Thoracic aorta (tissue), 2 donors: ENCODE measurements at places on chromosomes 1 and 21. TPM values are rescaled to one million over a fixed set of nuclear protein-coding genes. Genes with fewer than 3 reads are reported as not detected.
A peak's percentile ranks its signal among the peaks of the same experiment; 100 is the strongest.

GRCh38 chr1:75083848-75084514, 50.2 kb upstream of the LHX8 start:
- H3K4me1 ChIP-seq = no peaks in the 10 kb centered on the region
- no peaks in the 10 kb centered on the region for H3K36me3 ChIP-seq
- no peaks in the 10 kb centered on the region for H3K27me3 ChIP-seq
- H3K27ac ChIP-seq = no peak overlapping the region
- DNase-seq = no peak
- no peak overlapping the region for H3K4me3 ChIP-seq

- no peak overlapping the region for H3K27ac ChIP-seq
- no peaks in the 10 kb centered on the region for H3K4me1 ChIP-seq
- H3K36me3 ChIP-seq = no peaks in the 10 kb centered on the region
- no peaks in the 10 kb centered on the region for H3K27me3 ChIP-seq
Measured at GRCh38 chr21:8989721-8990325, 1531.6 kb upstream of the TPTE start.

GRCh38 chr1:46556822-46557221, 5.4 kb upstream of the KNCN start:
- H3K36me3 ChIP-seq = peaks cover 29% of the 10 kb centered on the region
- H3K4me3 ChIP-seq = no peak overlapping the region
- no peaks in the 10 kb centered on the region for H3K4me1 ChIP-seq
- H3K27me3 ChIP-seq = no peaks in the 10 kb centered on the region
- DNase-seq = no peak
- H3K27ac ChIP-seq = no peak overlapping the region

DNA sequence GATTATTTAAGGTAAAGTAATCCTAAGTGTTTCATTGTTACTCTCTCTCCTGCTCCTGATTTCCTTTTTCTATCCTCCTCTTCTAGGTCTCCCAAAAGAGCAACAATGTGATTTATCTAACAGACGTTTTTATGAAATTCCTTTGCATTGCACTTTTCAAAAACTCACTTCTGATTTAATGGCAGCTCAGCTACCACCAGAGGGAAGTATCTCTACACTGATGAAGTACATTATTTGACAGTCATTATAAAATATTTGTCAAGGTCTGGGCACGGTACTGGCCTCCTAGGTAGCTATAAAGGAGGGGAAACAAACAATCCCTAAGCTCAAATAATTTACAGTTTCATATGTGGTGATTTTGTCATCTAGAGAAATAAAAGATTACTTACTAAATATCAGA, 15.6 kb downstream of the TMPRSS15 start:
- H3K4me1 ChIP-seq = no peaks in the 10 kb centered on the region
- H3K27me3 ChIP-seq = no peaks in the 10 kb centered on the region
- DNase-seq = no peak
- no peaks in the 10 kb centered on the region for H3K36me3 ChIP-seq

GRCh38 chr1:207578796-207579435, 66.0 kb upstream of the CR1L start:
- DNase-seq = no peak
- no peak overlapping the region for H3K27ac ChIP-seq
- no peaks in the 10 kb centered on the region for H3K27me3 ChIP-seq
- no peak overlapping the region for H3K4me3 ChIP-seq

GRCh38 chr1:241598249-241598648, 41.9 kb downstream of the CHML start:
- H3K36me3 ChIP-seq = no peaks in the 10 kb centered on the region
- no peak for DNase-seq
- H3K27ac ChIP-seq = no peak overlapping the region
- H3K27me3 ChIP-seq = no peaks in the 10 kb centered on the region
- H3K4me1 ChIP-seq = peaks cover 3% of the 10 kb centered on the region
- H3K4me3 ChIP-seq = no peak overlapping the region

- H3K4me1 ChIP-seq = no peaks in the 10 kb centered on the region
- H3K27me3 ChIP-seq = no peaks in the 10 kb centered on the region
- DNase-seq = no peak
- H3K27ac ChIP-seq = no peak overlapping the region
- H3K36me3 ChIP-seq = no peaks in the 10 kb centered on the region
- H3K4me3 ChIP-seq = no peak overlapping the region
Measured at GRCh38 chr1:157600236-157600635, 2.4 kb upstream of the FCRL4 start.

GRCh38 chr1:217482356-217483102, 148.4 kb downstream of the GPATCH2 start:
- H3K4me3 ChIP-seq = no peak overlapping the region
- no peak overlapping the region for H3K27ac ChIP-seq
- H3K4me1 ChIP-seq = no peaks in the 10 kb centered on the region
- DNase-seq = no peak

DNA sequence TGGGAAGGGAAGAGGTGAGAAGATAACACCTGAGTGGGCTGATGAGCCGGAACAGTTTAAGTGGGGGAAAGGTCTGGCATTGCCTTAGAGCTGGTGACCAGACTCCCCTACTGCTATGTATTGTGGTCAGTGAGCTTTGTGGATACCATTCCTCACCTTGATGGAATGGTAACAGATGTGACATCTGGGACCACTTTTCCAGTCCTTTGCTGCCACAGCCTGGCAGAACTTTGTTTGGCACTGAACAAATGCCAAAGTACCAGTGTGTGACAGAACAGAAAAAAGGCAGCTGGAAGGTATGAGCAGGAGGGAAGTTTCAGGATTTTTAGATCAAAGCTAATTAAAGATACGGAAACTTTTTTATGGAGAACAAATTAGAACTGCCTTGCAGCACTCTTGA, 6.2 kb downstream of the MED8 start:
- peaks cover 44% of the 10 kb centered on the region for H3K36me3 ChIP-seq
- no peak overlapping the region for H3K4me3 ChIP-seq
- H3K4me1 ChIP-seq = peaks cover 3% of the 10 kb centered on the region
- no peaks in the 10 kb centered on the region for H3K27me3 ChIP-seq
- DNase-seq = no peak

DNA sequence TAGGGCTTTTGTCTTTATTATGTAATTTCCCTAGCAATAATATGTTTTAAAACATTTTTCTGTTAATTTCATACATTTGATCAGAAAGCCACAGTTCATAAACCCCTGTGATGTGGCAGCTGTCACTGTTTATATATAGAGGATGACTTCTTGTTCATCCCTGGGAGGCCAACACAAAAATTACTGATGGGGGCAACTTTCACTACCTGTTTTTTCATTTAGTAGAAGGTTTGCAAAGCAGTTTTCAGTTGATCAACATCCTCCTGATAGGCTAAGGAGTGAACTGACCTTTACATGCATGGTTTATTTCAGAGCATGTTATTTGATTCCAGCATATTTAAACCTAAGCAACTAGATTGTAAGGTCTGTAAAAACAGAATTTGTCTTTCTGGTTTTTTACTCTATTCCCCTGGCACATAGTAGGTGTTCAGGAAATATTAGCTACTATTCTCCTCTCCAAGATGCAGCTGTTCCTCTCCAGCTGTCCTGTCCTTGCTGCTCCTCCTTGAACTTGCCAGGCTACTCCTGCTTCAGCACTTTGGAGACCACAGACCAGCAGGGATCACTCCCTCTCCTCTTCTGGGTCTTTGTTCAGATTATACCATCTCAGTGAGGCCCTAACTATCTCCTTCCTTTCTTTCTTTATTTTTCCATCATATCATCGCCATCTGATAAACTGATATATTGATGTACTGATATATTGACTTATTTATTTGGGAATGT, 54.7 kb downstream of the ROR1 start:
- peaks cover 80% of the 10 kb centered on the region for H3K4me1 ChIP-seq
- H3K36me3 ChIP-seq = no peaks in the 10 kb centered on the region
- H3K27ac ChIP-seq = peak overlapping the region; percentile 56
- H3K4me3 ChIP-seq = no peak overlapping the region
- DNase-seq = no peak
- no peaks in the 10 kb centered on the region for H3K27me3 ChIP-seq

DNA sequence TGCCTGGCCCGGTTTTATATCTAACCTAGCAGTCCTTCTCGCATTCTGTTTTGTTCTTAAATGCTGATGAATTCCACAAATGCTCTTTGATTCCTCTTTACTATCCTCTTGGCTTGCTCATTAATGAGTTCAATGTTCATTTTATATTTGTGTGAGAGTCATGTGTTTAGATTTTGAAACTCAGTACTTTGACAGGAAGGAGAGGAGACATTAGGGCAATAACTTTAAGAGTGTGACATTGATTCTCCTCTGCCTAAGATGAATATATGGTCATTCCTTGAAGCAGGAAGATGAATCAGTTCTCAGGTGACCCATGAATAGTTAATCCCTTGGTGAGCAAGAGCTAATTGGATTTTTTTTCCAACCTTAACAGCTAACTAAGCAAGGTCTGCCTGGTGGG, 84.1 kb downstream of the MRPS6 start:
- H3K4me1 ChIP-seq = peaks cover 57% of the 10 kb centered on the region
- DNase-seq = no peak
- H3K4me3 ChIP-seq = no peak overlapping the region
- peak overlapping the region; percentile 71 for H3K27ac ChIP-seq
- H3K36me3 ChIP-seq = no peaks in the 10 kb centered on the region
- no peaks in the 10 kb centered on the region for H3K27me3 ChIP-seq

GRCh38 chr1:983798-984475, 2.0 kb upstream of the PERM1 start:
- H3K36me3 ChIP-seq = no peaks in the 10 kb centered on the region
- no peaks in the 10 kb centered on the region for H3K27me3 ChIP-seq
- H3K4me1 ChIP-seq = no peaks in the 10 kb centered on the region
- no peak for DNase-seq

DNA sequence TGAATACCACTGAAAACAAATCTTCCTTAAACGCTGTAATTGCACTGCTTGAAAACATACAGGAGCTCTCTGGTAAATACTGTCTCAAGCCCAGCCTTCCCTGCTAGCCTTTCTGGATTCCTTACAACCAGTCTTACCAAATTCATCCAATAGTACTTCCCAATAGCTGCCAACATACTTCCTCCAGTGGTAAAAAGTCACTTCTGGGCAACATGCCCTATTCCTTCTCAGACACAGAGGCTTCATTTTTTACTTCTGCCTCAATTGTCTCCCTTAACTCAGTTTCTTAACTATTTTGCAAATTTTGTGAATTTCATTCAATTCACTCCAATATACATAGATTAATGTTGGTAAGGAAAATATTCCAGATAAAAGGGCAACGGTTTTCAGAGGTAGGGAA, 166.3 kb downstream of the TBX15 start:
- no peaks in the 10 kb centered on the region for H3K36me3 ChIP-seq
- no peak overlapping the region for H3K27ac ChIP-seq
- H3K27me3 ChIP-seq = no peaks in the 10 kb centered on the region
- H3K4me1 ChIP-seq = no peaks in the 10 kb centered on the region
- DNase-seq = no peak

DNA sequence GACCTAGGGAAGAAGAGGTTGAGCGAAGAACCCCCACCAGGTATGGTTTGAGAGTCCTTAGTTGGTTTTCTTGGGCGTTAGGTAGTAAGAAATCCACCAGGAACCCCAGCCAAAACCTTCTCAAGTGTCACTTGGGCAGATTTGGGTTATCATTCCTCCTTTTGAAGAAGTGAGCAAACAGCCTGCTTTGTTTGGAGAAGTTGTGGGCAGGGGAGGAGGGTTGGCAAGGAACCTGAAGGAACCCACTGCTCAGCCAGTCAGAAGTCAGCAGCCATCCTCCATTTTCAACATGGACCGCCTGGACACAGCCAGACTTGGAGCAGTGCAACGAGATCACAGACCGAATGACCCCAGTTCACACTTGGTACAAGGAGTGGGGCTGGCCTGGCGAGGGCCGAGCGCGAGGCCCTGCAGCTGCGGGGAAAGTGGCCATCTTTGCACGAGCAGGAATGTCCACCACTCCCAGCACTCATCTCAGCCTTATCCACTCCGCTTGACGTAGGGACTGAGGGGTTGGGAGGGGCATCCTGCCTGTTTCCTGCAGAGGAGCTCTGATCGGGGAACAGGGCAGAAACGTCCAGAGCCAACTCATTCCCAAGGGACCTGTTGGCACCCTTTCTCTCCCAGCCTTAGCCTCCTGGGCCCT, 7.2 kb downstream of the ADPRS start:
- no peak overlapping the region for H3K4me3 ChIP-seq
- no peaks in the 10 kb centered on the region for H3K27me3 ChIP-seq
- no peak overlapping the region for H3K27ac ChIP-seq
- DNase-seq = no peak

DNA sequence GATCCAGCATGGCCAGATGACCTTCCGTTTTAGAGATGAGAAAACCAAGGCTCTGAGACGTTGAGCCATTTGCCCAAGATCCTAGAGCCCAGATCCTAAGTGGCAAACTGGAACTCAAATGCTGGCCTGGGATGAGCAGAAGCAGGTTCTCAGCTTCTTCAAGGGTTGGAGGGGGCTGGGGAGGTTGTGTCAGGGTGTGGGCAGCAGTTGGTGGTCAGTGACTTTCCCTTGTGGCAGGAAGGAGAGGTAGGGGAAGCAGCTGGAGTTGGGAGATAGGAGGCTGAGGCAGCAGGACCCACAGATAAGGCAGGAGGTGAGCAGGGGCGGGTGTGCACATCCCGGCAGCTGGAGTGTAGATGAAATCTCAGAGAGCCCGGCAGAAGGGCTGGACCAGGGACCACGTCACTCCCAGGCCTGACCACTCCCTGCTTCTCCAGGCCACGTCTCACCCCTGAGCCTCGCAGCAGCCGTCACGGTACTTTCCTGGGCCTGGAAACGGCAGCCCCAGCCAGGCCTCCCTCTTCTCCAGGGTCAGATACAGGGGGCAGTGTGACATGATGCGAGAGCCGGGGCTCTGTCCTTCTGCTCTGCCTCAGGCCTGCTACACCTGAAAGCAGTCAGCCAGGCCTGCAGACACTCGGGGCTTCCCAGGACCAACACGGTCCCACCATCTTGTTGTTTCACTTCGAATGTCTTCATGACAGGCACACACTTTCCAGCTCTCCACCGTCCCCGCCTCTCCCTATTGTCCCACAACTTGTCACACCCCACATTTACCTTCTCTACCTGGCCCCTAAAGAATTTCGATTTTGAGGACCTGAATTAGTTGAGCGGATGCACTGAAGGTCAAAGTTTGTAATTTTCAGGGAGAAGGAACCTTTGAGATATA, 11.5 kb upstream of the LAPTM5 start:
- peaks cover 5% of the 10 kb centered on the region for H3K4me1 ChIP-seq
- no peak for DNase-seq
- H3K4me3 ChIP-seq = no peak overlapping the region
- no peaks in the 10 kb centered on the region for H3K27me3 ChIP-seq
- H3K36me3 ChIP-seq = no peaks in the 10 kb centered on the region
- H3K27ac ChIP-seq = no peak overlapping the region

The FALEC gene
- total RNA-seq = not detected

The TSPAN1 gene
- 7.0 TPM for total RNA-seq

The MCOLN3 gene
- total RNA-seq = 2.3 TPM

The OR6N2 gene
- total RNA-seq = not detected

The TRMT1L gene
- total RNA-seq = 5.4 TPM

The PGBD5 gene
- 0.63 TPM for total RNA-seq

The UBE2G2 gene
- 138 TPM for total RNA-seq

The TRIM45 gene
- 7.1 TPM for total RNA-seq

The PGLYRP3 gene
- total RNA-seq = not detected
